ENCODE measurements at places on chromosomes 12 and 14.

GRCh38 chr12:62350554-62350953 lies 90.3 kb downstream of the USP15 start:
- no peak for DNase-seq

DNA sequence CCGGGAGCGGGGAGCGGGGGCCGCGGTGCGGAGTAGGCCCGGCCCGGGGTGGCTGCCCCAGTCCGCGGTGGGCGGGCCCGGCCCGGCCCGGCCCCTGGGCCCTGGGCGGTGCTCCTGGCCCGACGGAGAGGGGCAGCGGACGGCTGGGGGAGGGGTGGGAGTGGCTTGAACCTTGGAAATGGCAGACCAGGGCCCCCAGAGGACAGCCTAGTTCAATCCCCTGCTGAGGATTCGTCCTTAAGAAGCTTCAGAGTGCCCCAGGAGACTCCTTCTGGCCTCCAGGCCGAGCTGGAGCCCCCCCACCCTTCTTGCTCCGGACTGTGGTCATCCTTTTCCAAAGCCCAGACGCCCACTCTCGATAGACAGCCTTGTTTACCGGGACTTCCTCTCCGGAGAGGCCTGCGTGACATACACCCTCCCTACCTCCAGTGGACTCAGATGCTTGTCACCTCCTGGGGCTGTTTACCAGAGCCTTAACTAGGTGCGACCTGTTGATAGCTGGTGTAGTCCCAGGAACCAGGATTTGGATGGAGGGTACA lies 458 bp downstream of the KHNYN start:
- DNase-seq, result peak; percentile 92

- DNase-seq, result no peak
Measured at GRCh38 chr14:65336191-65336591, 76.3 kb upstream of the FUT8 start.

DNA sequence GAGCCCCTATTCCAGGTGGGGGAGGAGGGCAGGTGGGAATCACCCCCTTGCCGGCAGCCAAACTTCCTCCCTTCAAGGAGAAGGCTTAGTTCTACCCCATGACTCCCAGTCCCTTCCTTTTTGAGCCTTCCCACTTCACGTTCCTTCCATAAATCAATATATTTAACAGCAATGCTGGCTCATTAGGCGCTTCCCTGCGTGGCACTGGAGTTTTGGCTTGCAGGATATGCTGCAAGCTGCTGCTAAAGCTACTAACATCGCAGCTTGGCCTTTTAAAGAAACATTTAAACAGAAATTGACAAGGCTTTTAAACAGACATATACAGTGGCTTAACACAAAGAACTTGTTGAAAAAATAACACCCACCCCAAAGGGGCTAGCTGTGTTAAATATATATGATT lies 308.0 kb upstream of the FKBP4 start:
- DNase-seq, result no peak

DNA sequence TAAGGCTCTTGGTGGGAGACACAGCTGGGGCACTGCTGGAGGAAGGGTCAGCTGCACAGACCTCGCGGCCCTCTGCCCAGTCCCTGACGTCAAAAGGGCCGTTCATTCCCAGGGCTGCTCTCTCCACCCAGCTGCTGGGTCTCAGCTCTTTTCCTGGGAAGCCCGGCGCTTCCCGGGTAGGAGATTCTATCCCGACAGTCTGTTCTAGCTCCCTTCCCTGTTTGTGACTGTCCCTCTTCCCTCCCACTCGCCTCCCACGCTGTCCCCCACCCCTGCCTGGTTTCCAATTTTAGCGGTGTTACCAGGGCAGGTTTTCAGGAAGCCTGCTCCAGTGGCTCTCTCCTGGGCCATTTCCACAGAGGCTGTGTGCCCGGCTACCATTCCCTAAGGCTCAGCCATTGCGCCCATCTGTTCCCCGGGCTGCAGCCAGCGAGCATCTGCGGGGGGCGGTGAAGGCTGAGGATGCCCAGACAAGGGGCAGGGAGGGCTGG lies 186.6 kb downstream of the CACNA1C start:
- no peak for DNase-seq

GRCh38 chr12:3135522-3136461 lies 58.6 kb downstream of the TSPAN9 start:
- DNase-seq, result peak; percentile 91

DNA sequence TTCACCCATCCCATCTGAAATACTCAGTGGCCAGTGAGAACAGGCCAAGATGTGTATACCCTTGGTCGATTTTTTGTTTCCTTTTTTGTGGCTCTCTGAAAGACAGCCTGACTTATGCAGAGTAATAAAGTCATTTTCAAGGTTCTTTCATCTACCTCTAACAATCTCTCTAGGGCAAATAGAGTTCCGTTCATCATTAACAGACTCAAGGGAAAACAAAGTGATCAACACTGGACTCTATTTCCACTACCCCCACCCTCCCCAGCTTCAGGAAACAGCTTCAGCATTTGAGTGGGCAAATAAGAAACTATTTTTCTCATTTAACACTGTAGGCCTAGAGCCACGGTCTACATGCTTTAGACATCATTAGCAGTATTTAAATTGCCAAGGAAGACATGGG lies 15.9 kb downstream of the PRKAB1 start:
- no peak for DNase-seq

- DNase-seq, result peak; percentile 66
Measured at GRCh38 chr12:122064780-122065588, 13.6 kb upstream of the MLXIP start.

DNA sequence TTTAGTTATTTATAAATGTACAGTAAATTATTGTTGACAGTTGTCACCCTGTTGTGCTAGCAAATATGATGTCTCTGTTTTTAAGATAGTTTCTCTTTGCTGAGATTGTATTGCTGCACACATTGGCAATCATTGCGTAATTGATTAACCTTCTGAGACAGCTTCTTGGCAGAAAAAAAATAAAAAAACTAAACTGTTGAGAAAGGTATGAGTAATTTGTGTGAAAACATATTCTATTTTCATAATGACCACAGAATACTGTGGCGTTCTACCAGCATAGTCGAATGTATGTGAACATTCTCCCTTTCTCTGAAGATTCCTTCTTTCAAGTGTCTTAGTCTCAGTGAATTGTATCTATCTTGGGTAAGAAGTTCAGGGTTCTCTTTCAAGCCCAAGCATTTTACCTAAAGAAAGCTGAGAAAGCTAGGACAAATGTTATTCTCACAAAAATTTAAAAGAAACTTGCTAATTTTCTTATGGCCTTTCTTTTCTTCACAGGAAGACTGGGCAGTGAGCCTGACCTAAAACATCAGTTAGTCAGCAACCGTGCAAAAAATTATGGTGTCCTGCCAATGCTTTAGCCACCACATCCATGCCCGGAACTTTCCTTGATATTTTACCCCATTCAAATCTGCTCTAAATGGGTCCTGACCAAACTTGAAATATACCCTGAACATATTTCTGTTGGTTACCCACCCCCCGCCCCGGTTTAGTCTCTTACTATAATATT lies 69.0 kb upstream of the REP15 start:
- DNase-seq, result no peak

DNA sequence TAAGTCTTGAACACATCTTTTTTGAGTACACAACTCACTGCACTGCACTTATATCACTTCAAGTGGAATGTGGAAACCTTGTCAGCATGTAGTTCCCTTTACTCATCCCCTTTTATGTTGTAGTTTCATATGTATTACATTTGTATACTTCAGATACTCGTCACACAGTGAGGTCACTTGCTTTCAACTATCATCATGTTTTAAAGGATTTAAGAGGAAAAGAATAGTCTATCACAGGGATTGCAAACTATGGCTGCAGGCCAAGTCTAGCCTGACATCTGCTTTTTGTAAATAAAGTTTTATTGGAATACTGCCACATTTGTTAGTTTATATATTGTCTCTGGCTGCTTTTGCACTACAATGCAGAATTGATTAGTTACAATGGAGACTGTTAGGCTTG lies 24.3 kb downstream of the CNOT2 start:
- no peak for DNase-seq

- DNase-seq, result no peak
Measured at GRCh38 chr14:104722938-104723650, 935 bp upstream of the ADSS1 start.

DNA sequence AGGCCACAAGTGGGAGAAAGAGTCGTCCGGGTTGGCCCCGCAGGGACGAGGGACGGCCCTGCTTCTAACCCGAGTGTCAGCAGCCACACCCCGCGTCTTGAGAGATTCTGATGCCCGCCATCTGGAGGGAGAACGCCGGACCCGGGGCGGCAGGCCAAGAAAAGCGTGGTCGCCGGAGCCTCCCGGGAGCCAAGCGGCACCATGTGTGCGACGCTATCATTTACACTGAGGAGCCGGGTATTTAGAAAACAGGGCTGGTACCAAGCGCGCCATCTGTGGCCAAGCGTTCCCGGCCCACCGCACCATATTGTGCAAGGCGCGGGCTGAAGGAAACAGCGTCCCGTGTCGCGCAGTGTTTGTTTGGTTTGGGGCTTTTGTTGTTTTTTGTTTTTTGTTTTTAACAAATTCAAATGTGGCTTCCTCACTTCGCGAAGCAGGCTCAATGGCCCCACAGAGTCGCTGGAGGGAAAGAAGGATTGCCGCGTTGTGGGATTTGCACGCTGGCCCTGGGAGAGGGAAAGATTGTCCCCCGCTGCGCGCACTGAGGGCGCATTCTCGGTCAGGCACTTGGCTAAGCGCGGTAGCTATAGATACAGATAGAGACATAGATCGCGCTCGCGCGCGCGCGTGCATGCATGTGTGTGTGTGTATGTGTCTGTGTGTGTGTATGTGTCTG lies 153.8 kb downstream of the BCL11B start:
- DNase-seq, result no peak

DNA sequence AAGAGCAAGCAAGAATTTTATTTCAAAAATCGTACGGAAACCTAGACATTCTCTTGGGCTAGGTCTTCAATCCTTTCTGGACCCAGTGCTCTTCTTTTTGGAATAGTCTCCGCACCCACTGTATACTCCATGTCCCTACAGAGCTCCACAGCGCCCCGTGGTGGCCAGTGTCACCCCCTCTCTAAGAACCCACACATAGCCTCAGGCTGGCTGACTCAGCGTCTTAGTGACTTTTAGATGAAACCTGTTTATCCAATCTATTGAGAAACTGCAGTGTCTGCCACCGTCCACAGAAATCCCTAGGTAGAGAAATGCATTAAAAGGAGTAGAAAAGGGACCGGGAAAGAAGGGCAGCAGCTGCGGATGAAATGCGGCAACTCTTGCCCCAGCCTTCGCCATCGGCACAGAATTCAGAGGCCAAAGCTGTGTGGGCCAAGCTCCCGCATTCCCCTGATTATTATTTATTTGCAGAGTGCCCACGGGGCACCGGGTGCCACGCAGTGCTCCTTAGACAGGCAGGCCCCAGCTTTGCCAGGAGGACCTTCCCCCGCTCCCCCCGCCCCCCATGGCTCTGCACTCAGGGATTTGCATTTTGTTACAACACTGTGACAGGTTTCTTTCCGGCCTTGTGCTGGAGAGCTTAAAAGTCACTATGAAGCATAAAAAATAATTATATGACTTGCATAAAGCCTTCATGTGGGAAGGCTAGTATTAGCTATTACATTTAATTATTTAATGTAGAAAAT lies 170.1 kb upstream of the FKBP4 start:
- no peak for DNase-seq

Measured in urothelium cell line (cell line).